IPS-NIHi11 (cell line): ENCODE measurements at places on chromosomes 7 and 10.

DNA sequence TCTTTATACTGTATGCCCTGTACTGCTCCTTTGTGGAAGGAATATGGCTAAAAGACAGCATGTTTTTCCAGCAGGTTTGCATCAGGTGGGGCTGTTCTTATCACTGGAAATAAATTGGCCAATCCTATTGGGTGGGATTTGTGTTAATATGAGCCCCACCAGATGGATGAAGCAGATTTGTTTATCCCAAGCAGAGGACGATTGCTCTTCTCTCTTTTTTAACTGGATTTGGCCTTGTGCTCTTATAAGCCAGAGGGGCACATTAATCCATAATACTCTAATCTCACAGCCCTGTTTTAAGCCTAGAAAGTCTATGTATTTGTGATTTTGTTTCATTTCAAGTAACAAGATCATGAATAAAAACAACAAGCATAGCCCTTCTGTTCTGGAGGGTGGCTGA lies 240.1 kb upstream of the ADARB2 start:
- DNase-seq: no peak

DNA sequence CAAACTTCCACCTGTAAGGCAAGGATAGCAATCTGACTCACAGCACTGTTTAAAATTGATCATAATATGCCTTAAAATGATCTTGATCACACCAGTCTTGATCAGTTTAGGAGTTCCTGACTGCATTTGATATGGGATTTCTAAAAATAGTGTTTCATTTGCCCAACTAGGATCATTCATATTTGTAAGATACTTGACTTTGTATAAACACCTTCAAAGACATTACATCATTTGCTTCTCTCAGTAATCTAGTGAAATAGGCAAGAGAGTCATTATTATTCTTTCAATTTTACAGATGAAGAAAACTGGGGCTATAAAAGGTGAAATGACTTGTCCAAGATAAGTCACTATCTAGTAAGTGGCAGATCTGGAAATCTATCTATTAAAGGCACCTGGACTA lies 521.1 kb downstream of the GATA3 start:
- DNase-seq: no peak

DNA sequence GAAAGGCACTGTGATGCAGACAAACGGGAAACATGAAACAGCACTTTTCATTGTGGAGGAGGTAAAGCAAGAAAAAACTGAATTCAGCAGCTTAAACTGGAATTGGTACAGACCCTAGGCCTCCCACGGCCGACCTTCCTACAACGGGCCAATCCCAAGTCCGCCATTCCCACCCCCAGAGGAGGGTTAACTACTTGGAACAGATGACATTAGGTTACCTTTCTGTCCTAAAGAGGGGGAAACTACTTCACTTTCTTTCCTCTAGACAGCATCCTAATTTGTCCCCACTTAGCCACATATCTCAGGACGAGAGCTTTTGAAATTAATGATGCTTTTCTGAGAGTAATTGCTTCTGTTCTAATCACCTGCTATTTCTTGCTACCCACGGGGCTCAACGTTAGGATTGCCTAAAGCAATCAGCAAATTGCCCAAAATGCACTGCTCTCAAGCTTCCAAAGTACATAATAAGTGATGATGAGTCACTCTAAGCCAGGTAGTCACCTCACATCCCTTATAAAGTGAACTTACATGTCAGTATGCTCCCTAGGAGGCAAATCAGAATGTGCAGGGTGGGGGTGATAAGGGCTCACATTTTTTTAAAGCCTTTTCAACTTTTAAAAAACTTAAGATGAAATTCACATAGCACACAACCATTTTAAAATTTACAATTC lies 36.7 kb downstream of the LSM5 start:
- no peak for DNase-seq

- DNase-seq: no peak
Observed at GRCh38 chr10:80268938-80269588, 20.4 kb downstream of the MAT1A start.

- DNase-seq: no peak
Observed at GRCh38 chr10:30190577-30191552, 131.5 kb upstream of the JCAD start.

DNA sequence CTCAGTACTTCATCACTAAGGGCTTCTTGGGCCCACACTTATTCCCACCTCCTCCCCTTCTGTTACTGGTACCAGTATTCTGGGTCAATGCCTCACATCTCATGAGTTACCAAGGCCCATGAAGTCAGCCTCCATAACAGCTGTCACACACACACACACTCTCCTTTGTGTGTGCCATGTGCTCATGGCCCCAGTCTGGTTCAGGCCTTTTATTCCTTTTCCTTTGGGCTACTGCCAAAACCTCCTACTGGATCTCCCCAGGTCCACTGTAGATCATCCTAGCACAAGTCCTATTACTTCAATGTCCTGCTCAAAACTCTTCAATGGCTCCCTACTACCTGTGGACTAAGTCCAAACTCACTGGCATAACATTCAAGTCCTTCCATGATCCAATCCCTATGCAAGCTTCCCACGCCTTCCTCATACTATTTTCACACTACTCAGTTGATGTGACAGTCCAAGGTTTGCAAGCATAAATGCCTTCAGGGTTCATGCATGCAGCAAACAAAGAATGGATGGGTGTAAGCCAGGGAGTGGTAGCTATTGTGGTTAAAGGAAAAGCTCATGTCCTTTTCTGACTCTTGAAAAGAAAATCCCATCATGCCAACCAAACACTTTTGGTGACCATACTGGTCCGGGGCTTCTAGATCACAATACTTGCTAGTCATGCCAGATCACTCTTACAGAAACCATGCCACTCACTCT lies 68.1 kb downstream of the CCDC6 start:
- DNase-seq: no peak

DNA sequence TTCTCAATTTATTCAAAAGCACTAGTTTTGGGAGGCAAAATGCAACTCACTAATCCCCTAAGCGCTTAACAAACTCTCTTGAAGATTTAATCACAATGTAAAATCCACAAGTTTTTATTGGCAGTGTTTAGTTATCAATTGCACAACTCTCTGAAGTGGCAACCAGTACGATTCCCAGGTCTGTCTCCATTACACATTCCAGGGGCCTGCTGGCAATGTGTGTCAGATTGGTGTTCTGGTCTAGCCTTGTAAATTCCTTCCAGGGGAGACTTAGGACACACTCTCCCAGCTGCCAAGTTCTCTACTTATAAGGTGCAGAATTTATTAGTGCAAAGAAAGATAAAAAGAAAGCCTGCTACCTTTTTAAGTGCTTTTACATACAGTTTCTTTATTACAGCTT lies 164.7 kb upstream of the HPS1 start:
- DNase-seq: no peak

DNA sequence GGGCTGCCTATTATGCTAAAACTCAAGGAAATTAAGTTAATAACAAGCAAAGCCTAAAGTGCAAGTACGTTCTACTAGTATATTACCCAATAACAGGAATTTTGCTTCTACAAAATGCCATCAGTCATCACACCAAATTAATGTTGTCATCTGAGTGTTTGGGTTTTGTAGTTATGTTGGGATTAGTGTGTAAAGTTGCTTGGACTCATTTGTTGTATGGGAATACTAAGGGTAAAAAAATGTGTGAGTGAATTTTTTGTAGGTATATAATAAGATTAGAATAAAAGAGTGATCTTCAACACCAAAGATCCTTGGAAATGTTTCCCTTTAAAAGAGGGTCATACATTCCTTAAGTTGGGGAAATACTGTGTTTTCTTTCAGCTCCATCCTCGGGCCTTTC lies 38.6 kb downstream of the NRP1 start:
- no peak for DNase-seq

DNA sequence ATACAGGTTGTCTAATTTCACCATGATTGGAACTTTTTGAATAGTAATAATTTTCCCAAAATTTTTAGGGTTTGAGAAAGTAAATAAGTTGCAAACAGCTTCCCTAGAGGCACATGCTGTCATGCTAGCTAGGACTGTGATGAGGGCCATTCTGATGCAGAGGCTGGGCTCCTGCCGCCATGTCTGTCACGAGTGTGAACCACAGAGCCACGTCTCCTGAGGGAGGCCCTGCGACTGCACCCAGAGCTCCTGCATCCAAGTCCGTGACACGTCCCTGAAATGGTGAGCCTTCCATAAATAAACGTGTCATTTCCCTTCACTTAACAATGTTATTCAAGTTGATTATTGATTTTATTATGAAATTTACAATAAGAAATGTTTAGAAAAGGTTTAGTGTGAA lies 40.0 kb downstream of the C10orf120 start:
- no peak for DNase-seq

DNA sequence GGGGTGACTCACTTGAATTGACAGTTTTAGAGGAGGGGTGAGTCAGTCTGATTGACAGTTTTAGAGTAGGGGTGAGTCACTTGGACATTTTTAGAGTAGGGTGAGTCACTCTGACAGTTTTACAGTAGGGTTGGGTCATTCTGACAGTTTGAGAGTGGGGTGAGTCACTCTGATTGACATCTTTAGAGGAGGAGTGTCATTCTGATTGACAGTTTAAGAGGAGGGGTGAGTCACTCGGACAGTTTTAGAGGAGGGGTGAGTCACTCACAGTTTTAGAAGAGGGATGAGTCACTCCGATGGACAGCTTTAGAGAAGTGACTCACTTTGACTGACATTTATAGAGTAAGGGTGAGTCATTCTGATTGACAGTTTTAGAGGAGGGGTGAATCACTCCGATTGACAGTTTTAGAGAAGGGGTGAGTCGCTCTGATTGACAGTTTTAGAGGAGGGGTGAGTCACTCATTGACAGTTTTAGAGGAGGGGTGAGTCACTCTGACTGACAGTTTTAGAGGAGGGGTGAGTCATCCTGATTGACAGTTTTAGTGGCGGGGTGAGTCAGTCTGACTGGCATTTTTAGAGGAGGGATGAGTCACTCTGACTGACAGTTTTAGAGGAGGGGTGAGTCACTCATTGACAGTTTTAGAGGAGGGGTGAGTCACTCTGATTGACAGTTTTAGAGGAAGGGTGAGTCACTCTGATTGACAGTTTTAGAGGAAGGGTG lies 595.9 kb downstream of the DNAJB6 start:
- no peak for DNase-seq

GRCh38 chr10:110629680-110630191 lies 14.4 kb upstream of the RBM20 start:
- no peak for DNase-seq

DNA sequence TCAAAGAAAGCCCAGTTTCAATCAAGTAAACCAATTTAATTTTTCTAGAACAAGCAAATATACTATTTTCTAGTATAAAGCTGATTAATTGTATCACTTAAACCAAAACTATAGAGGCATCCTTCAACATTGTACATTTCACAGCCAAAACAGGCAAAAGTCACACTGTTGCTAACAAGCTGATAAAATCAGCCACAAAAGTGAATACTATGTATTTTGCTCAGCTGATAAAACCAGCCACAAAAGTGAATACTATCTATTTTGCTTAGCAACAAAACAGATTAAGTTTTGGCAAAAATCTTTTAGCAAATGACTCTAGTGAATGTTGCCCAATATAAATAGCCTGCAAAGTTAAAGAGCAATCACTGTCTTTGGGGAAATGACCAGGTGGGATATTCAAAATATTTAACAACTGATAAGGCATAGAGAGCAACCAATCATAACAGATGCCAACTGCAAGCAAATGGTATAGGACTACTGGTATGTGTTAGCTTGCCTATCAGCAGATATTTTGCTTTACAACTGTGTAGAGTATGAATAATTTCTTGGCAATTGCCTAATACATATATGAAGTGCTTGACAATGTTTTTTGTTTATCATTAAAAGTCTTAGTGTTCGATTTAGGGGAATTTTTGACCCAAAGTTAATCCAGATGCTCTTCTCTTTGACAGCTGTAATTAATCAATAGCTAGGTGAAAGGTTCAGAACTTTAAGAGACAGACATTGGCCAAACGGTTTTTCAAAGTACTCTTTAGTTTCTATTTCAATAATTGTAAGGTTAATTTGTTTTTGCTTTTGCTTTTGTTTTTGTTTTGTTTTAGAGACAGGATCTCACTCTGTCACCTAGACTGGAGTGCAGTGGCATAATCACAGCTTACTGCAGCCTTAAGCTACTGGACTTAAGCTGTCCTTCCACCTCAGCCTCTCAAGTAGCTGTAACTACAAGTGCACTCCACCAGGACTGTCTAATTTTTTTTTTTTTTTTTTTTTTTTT lies 44.4 kb upstream of the SP4 start:
- DNase-seq: no peak

DNA sequence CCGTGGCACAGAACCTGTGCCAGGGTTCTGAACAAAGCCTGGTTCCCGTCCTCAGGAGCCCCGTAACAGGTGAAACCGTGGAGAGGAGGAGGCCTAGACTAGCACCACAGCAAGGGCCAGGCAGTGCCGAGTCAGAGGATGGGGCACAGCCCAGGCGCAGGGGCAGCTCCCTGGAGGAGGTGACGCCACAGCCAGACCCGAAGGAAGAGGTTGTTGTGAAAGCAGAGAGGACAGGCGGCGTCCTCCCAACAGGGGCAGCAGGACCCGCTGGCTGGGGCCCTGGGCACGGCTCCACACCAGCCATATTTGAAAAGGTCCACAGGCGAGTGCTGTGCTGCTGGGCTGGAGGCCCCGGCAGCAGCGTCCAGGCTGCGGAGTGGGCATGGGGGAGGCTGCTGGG lies 25.7 kb downstream of the DAGLB start:
- DNase-seq: no peak

- no peak for DNase-seq
Observed at GRCh38 chr10:77038407-77038806, 599.2 kb downstream of the KCNMA1 start.

GRCh38 chr7:135575296-135575695 lies 17.6 kb downstream of the NUP205 start:
- DNase-seq: no peak

GRCh38 chr7:80078159-80078731 lies 56.4 kb upstream of the GNAI1 start:
- DNase-seq: no peak

- DNase-seq: no peak
Observed at GRCh38 chr7:148201992-148202391, 388.6 kb upstream of the C7orf33 start.

- DNase-seq: no peak
Observed at GRCh38 chr7:30382607-30383006, 96.0 kb downstream of the NOD1 start.

- DNase-seq: no peak
Observed at GRCh38 chr10:89554433-89554832, 19.0 kb upstream of the SLC16A12 start.

DNA sequence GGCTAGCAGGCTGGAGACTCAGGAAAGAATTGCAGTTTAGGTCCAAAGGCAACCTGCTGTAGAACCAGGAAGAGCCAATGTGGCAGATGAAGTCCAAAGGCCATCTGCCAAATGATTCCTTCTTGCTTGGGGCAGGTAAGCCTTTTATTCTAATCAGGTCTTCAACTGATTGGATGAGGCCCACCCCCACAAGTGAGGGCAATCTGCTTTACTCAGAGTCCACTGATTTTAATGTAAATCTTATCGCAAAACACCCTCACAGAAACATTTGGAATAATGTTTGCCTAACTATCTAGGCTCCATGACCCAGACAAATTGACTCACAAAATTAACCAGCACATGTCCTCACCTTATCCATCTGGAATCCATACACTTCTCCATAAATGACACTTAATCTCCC lies 7.8 kb downstream of the GIMAP8 start:
- DNase-seq: no peak
